ENCODE measurements at places on chromosomes 13 and 19.

DNA sequence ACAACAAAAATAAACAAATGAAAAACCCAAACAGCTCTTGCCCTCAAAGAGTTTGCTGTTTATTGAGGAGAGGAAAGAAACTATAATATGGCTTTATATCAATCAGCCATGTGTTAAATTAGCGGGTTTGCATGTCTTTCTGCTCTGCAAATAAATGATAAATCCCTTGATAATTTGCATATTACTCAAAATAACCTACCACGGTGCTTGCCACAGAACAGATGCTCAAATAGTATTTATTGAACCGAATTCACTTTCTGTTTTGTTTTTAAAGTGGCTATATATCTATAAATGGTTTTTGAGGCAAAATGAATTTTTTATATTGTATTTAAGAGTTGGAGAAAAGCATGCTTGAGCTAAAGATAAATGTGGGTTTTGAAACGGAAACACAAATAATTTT is 428.1 kb downstream of the ITGBL1 start:
- no peak for DNase-seq

DNA sequence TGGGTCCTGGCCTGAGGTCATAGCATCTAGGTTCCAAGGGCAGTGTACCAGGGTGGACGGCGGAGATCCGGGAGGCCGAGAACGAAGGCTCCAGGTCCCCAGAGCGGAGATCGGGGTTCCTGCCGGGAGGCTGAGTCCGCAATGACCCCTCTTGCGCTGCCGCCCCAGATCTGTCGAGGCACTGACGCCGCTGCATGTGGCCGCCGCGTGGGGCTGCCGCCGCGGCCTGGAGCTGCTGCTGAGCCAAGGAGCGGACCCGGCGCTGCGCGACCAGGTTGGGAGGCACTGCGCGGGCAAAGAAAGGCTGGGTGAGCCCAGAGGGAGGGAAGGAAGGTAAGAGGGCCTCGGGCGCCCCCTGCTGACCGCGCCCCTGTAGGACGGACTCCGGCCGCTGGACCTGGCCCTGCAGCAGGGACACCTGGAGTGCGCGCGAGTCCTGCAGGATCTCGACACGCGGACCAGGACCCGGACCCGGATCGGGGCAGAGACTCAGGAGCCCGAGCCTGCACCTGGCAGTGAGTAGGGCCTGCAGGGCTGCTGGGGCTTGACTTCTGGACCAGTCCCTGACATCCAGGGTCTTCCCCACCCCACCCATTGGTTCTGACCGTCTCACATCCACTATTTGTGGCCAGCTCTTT is 906 bp downstream of the ANKLE1 start:
- peak; percentile 95 for DNase-seq

- DNase-seq = no peak
Observed at GRCh38 chr13:40490086-40490758, 176.2 kb downstream of the FOXO1 start.

DNA sequence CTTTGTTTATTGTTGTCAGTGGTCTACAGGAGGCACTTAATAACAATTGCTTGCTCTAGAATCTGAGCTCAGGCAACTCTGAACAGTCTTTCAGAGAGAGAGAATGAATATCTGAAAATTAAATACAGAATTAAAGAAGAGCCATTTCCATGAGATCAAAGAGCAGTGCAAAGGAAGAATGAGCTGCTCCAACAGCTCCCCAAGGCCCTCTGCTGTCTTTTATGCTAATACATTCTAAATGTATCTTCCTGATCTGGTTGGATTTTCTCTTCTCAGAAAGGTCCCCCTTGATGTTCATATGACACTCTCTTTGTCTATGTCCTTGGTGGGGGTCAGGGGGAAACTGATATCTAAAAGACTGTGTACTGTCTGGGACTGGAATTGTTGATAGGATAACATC is 1029.6 kb downstream of the PCDH9 start:
- DNase-seq = no peak

DNA sequence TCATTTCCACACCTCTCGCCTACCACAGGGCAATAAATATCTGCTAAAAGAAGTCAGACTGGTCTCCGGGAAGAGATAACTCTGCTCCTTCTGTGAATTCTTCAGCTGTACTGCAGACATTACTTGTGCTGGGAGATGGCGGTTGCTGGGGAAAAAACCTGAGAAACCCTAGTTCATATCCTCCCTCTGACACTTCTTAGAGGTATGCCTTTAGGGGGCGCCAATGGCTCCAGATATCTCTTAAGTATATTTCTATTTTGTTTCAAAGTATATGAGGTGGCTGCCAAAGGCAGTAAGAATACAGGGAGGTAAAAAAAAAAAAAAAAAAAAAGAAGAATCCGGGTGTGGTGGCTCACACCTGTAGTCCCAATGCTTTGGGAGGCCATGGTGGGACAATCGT is 175.2 kb downstream of the PAN3 start:
- peak; percentile 74 for DNase-seq

- DNase-seq = no peak
Observed at GRCh38 chr13:74487091-74487722, 353.0 kb upstream of the KLF12 start.

- no peak for DNase-seq
Observed at GRCh38 chr19:56712611-56713276, 41.2 kb upstream of the ZNF835 start.

GRCh38 chr19:19900139-19900728 is 512 bp upstream of the ZNF93 start:
- DNase-seq = peak; percentile 31

DNA sequence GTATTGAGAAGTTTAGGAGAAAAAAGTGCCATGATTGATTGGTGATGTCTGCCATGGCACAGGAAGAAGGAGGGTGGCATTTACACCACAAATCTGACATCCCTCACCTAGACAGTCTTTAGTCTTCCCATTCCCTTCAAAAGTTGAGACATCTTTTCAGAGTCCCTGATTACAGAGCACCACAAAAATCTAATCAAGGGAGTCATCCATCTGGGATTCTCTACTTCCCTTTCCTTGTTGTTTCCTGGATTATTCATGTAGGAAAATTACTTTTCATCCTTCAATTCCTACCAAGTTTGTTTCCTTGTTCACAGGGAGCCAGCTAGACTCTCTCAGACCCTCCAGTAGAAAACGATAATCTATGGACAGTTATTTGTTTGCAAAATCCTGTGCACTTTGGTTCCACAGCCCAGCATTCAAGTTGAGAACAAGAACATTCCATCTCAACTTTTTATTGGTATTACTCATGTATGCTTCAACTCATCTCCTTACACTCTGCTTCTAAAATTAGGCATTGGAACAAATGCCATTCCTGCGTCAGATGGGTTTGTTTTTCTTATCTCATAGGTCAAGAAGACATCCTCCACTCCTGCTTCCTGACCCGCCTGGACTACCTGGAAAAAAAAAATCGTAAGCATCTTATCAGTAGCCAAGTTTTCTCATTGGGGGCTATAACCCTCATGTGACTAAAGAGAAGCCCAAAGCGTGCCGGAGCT is 259.9 kb downstream of the FOXO1 start:
- no peak for DNase-seq

- no peak for DNase-seq
Observed at GRCh38 chr13:44421853-44422525, 48.4 kb downstream of the SERP2 start.

DNA sequence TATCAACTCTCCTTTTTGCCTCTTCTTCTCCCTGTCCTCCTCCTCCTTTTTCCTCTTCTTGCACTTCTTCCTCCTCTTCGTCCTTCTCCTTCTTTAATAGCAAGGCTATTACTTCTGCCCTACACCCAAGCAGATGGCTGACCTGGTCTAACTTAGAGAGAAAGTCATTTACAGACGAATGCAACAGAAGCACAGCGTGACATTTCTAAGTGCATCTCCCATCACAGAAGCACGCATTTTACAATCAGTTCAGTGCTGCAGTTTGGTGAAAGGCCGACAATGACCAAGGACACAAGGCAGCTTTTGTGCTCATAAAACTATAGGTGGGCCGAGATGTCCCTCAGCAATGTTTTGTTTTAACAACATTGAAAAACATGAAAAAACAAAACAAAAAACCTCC is 231.5 kb downstream of the FGF14 start:
- no peak for DNase-seq

- DNase-seq = peak; percentile 23
Observed at GRCh38 chr13:41365631-41366030, 54.6 kb downstream of the NAA16 start.

DNA sequence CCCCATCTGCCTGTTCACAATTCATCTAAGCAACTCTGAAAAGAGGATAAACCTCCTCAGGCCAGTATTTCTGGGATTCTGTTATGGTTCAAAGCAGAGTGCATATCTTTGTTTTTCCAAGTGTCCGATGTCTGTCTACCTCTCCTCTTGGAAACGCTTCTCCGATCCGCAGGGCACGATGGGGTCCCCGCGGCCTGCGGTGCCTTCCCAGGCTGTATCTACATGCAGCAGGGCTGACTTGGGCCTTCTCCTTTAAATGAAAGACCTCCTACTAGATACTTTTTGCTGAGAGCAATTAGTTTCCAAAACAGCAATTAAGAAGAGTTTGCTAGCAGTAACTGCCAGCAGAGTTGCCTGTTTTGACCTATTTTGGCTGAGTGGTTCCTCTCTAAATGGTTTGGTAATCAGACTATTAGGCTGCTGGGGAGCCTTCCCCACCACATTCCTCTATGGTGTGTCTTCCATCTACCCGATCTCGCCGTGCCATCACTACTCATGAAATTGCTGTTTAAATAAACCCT is 23.5 kb downstream of the COL4A2 start:
- no peak for DNase-seq

- no peak for DNase-seq
Observed at GRCh38 chr19:18229474-18229873, 3.2 kb upstream of the PDE4C start.

DNA sequence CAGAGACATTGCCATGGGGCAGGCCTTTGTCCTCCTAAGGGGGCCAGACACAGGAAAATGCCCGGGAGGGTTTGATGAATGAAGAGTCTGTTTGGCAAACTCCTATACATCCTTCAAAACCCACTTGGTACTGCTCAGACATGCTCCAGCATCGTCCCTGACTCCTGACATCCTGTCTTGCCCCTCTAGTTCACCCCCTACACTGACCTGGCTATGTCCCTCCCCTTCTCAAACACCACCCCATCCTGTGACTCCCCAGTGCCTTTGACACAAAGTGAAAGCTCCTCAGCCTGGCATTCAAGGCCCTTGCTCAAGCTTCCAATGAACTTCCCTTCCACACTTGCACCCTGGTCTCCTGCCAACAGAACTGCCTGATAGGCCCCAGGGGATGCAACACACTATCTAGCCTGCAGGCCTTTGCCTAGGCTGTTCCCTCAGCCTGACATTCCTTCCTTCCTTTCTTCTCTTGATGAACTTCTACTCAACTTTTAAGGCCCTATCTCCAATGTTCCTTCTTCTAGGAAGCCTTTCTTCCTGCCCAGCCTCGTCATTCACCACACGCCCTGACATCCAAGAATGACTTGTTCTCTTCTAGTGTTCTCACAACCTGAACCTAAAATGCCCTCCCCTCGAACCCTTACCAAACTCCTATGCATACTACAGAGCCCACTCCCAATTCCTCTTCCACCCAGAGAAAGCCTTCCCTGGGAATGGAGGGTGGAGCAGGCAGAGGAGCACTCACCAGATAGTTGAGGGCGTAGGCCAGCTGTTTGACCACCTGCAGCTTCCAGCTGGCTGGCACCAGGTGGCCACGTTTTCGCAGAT is 12.4 kb downstream of the JAK3 start:
- no peak for DNase-seq

- no peak for DNase-seq
Observed at GRCh38 chr13:75279834-75280369, 202.1 kb downstream of the TBC1D4 start.

DNA sequence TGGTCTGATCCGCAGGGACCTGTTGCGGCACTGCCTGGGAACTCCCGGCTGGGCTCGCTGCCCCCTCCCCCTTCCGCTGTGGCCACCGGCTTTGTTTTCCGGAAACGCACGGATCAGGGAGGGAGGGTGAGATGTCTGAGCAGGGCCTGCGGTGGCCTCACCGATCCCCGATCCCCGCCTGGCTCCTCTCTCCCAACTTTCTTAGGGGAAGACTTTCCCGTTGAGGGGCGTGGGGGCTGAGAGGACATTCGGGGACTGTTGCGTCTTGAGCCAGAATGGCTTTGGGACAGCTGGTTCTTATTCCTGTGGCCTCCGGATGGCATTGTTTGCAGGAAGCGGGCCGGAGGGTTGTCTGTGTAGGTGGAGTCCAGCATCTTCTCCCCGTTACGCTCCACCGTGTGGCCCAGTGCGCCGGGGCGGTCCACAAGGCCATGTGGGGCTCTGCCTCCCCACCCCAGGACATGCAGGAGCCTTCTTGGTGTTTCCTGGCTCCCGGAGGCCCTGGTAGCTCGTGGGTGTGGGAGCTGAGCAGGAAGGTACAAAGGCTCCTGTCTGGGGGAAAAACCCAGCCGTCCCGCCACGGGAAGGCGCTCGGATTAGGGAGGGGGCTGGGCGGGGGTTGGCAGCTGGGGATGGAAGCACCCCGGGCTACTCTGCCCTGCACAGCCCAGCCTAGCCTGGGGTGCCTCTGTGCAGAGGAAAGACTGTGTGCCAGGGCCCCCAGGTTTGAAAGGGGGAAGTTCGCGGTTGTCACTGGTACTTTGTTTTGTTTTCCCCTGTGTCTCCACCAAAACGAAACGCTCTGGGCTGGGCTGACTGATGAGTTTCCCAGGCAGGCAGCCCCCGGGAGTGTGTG is 1.3 kb downstream of the CSNK1G2 start:
- peak; percentile 76 for DNase-seq

DNA sequence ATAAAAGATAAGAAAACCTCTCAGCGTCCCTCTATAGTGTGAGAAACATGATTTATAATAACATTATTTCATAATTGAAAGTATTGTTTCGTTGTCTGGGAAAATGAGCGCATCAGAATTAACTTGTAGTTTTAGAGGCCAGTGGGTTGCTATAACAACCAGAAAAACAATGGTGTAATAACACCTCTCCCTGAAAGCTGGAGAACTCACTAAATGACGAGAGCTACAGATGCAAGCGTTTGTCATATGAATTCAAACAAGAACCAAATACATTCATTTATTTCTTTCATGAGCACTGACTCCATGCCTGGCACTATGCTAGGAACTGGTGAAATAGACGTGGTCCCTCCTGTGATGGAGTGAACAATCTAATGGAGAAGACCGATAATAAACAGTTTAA is 16.3 kb downstream of the KBTBD7 start:
- DNase-seq = no peak

DNA sequence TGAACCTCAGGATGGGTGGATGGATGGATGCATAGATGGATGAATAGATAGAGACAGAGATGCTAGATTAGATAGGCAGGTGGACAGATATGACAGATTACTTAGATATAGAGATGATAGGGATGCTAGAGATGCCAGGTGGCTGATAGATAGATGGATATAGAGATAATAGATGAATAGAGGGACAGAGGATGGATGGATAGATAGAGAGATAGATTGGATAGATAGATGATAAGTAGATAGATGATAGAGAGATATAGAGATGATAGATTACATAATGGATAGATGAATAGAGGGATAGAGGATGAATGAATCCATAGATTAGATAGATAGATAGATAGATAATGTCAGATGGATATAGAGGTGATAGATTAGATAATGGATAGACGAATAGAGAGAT is 88.4 kb upstream of the TM9SF2 start:
- DNase-seq = no peak

DNA sequence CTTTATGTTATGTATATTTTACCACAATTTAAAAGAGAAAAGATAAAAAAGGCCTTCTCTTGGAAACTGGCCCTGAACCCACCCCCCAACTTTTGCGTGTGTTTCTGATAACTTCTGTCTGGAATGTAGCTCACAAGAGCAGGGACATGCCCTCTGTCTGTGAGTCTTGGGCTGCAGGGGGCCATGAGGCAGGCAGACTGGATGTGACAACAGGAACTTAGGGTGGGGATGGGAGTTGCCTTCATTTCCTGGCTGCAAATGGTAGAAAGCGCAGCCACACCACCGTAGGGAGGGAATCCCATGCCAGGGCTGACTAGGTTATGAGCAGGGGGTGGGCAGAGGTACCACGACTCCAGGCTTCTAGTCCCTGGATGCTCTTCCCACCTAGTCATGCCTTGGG is 21.9 kb downstream of the CILP2 start:
- DNase-seq = no peak

All from hematopoietic multipotent progenitor cell treated with erythropoietin and hydrocortisone succinate and interleukin-3 and kit ligand, for 6 days (in vitro differentiated cells).